ENCODE measurements at places on chromosomes 1 and 21.
A peak's percentile ranks its signal among the peaks of the same experiment; 100 is the strongest.

DNA sequence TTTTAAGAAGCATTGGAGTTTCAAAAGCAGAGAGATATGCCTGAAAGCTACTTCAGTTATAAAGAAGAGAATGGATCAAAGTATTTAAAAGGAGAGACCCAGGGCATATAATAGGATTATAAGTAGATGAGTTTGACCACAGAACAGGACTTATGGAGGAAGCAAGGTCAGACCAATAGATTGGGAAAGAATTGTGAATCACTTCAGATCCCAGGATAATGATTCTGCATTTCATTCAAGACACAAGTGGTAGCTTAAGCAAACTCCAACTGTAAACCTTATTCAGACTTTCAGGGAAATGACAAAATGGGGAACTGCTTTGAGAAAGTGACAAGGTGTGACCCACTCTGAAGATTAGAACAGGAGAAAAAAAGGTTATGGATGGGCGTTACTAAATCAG lies 18.9 kb upstream of the OR10J5 start:
- DNase-seq = no peak

DNA sequence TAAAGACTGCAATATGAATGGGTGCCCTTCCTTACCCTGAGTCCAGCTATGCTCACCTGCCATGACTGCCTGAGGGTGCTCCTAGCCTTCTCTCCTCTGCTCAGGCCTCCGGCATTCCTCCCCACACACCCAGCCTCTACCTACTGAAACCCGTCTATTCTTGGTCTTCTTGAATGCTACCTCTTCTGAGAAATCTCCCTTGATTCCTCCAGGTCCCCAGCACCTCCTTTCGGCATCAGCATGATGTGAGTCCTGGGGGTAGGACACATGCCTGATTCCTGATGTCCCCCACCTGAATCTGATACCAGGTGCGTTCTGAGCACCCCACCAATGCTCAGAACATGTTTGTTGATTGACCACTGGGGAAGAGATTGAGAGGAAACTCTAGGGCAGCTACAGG lies 8.6 kb downstream of the LDLRAD1 start:
- no peak for DNase-seq

DNA sequence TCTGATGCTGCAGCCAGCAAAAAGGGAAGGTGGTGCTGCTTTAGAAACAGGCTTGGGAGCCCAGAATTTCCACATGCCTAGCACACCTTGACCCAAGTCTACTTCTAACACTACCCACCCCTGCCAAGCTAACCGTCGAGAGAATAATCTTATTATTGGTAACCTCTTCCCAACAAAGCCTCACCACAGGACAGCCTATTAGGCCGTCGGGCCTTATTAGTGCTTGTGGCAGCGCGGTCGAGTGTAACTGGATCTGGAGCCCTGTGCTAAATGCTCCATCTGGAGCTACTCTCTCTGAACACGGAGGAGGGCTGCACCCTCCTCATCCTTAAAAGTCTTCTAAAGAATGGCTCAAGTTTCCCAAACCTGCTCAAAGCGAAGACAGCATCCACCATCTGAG lies 165.5 kb upstream of the NFIA start:
- no peak for DNase-seq

DNA sequence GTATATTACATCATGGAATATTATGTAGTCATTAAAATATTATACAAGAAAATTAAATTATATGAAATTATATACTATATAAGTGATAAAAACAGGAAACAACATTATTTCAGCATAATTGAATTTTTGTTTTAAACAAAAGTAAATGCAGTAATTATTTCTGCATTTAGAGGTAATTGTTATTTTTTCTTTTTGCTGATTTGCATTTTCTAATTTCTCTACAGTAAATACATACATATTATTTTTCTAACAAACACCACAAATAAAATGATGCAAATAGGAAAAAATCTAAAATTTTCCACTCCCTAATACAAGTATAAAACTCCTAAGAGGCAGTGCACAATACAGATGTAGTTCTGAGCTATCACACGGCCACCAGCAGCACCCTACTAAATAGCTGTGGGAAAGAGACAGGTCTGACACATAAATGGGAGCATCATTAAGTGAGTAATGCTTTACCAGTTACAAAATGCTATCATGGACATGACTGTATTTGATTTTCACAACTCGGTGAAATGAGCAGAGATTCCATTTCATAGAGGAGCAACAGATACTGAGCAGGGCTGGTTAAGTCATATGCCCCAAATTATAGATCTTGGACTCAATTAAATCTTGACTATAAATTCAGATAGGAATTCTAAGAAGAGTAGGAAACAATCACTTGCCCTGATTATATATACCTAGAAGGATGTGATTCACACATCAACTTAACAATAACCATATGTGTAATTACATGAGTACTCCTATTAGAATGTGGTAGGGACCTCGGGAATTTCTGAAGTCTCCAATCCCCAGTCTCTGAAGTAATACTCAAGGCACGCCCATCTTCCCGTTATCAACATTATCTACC lies 49.0 kb downstream of the NRIP1 start:
- no peak for DNase-seq

DNA sequence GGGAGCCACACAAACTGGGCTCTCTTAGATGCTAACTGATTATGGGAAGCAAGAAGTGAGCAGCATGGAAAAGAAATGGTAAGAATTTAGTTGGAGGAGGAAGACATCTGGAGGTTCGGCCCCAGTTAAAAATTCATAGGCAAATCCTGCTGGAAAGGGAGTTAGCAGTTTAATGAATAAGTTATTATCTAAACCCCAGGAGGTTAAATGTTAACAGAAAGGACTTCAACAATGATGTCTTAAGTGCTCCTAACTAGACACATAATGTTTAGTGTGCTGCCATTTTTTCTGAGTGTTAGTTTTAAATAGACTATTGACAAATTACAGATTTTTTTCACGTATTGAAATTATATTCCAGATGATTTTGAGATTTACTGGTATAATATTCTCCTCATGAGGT lies 1265.3 kb upstream of the ADGRL2 start:
- no peak for DNase-seq

DNA sequence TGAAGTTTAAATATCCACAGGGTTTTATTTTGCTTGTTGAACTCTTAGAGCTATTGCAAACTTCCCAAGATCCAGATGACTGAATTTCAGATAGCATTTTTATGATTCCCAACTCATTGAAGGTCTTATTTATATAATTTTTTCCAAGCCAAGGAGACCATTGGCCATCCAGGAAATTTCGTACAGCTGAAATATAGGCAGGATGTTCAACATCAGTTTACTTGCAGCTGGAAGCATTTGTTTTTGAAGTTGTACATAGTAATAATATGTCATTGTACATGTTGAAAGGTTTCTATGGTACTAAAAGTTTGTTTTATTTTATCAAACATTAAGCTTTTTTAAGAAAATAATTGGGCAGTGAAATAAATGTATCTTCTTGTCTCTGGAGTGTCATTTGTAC lies 32.8 kb upstream of the DDR2 start:
- DNase-seq = no peak

GRCh38 chr1:85413169-85413568 lies 51.8 kb downstream of the DDAH1 start:
- no peak for DNase-seq

- DNase-seq = no peak
These were observed 38.2 kb downstream of the NTPCR start for GRCh38 chr1:232988572-232989040.

DNA sequence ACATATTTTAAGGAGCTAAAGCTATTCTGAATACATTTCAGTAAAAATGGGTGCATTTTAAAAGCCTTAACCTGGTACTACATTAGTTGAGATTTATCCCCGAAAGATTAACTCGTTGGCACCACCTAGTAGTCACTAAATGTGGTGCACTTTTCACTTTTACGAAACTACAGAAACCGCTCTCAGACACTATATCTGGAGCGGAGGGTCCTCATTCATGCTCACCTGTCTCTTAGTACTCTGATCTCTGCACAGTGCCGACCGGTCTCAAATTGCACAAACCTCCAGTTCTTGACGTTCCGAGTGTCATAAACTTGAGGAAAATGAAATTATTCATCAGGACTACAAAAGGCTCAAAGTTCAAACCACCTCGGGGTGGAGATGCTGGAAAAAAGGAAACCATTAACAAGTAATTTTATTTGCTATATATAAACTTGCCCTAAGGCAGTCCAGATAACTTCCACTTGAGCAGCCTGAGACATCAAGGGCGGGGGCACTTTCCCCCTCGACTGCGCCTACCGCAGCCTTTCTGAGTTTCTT lies 722 bp downstream of the LZIC start:
- peak; percentile 71 for DNase-seq

- peak; percentile 92 for DNase-seq
These were observed 4.5 kb downstream of the KCNJ9 start for GRCh38 chr1:160085686-160086455.

DNA sequence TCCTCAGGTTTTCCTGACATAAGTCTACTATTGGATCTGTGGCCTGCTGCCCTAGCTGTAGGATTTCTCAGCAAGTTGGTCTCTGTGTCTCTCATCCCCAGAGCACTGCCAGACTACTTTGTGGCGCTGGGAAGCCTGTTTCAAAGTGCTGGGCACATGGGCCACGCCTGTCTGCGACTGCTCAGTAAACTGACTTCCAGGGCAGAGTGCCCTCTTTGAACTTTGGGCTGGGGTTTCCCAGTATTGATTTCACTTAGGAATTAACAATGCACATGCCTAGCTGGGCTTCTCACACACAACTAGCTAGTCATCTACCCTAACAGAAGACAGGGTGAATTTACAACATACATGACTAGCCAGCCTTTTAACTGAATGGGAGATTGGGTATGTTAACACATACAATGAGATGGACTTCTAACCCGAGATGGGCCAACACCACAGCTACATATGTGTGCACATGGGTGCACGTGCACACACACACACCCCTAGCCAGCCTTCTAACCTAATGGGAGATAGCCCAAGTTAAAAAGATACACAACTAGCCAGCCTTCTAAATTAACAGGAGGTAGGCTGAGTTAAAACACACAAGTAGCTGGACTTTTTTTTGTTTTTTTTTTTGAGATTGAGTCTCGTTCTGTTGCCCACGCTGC lies 6.9 kb upstream of the TRIM17 start:
- DNase-seq = no peak

GRCh38 chr21:34351786-34352241 lies 12.0 kb upstream of the KCNE2 start:
- peak; percentile 68 for DNase-seq

GRCh38 chr1:156591432-156592157 lies at the start of gene NAXE:
Gene NAXE, plus strand, starts transcription at chr1:156591776. Its CDS starts 29 bp downstream, at chr1:156591805.
- peak; percentile 90 for DNase-seq

GRCh38 chr1:156936721-156937220 lies 16.3 kb downstream of the LRRC71 start:
- no peak for DNase-seq

- DNase-seq = no peak
These were observed 12.7 kb downstream of the RNF207 start for GRCh38 chr1:6218375-6219164.

GRCh38 chr1:213247038-213247437 lies 196.0 kb downstream of the RPS6KC1 start:
- DNase-seq = no peak

- no peak for DNase-seq
These were observed 483.3 kb downstream of the TTLL7 start for GRCh38 chr1:83515578-83516154.

- no peak for DNase-seq
These were observed 32.1 kb downstream of the LYST start for GRCh38 chr1:235834620-235835019.

GRCh38 chr1:178371933-178372388 lies 124.8 kb downstream of the CLEC20A start:
- DNase-seq = no peak

GRCh38 chr1:87132284-87132870 lies 196.3 kb upstream of the LMO4 start:
- DNase-seq = peak; percentile 38

DNA sequence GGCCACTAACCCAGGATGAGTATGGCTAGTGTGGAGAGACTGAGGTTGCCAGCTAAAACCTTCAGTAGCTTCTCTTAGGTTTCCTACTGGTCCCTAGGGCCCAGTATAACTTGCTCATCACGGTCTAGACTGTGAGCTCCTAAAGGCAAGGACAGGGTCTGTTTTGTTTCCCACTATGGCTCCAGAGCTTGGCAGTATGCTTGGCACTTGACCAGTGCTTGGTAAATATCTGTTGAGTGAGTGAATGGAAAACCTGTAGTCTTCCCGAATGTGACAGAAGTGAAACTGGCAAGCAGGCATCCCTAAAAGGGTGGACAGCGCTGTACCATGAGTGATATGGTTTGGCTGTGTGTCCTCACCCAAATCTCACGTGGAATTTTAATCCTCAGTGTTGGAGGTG lies 13.1 kb upstream of the PARS2 start:
- DNase-seq = no peak

- DNase-seq = no peak
These were observed 1226.1 kb downstream of the NCAM2 start for GRCh38 chr21:22224261-22224660.

DNA sequence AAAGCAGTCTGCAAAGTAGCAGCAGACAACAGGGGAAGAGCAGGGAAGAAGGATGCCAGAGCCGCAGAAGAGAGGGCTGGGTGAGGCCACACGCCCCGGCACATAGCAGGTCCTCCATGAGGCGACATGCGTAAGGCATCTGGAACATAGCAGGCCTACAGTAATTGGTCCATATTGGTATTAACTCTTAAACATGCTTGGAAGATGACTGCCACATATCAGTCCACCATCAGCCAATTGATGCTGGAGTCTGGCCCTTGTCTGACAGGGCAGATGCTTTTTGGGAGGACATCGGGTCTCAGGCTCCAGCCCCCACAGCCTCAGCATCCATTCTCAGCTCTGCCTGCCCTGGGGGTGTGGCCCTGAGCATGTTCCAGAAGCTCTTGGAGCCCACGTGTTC lies 93.7 kb downstream of the TAS1R2 start:
- no peak for DNase-seq

DNA sequence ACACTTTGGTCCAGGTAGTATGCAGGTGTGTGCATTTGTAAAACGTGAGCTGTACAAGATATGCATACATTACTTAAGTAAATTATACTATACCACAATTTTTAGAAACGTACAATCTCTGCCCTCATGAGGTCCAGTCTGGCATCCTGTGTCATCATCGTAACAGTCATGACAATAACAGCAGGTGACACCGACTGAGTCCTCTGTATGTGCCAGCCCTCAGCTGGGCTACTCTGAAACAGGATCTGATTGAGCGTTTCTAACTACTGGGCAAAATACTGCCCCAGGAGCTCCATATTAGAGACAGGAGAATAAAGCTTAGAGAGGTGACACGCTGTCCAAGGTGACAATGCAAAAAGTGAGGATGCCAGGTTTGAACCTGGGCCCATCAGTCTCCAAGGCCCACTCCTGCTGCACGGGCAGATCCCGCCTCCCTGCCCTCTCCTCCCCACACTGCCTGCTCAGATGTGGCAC lies 47.2 kb upstream of the ECE1 start:
- no peak for DNase-seq

GRCh38 chr1:17215545-17215890 lies 10.6 kb downstream of the PADI1 start:
- DNase-seq = no peak
